CD4-positive, alpha-beta T cell (primary cell): ENCODE measurements at places on chromosomes 2 and 18.
A peak's percentile ranks its signal among the peaks of the same experiment; 100 is the strongest.

GRCh38 chr2:11260979-11261378, 83.5 kb downstream of the ROCK2 start:
- H3K36me3 ChIP-seq, result no peaks in the 10 kb centered on the region
- H3K27ac ChIP-seq, result no peak overlapping the region
- H3K4me1 ChIP-seq, result no peaks in the 10 kb centered on the region
- no peak overlapping the region for H3K4me3 ChIP-seq
- no peaks in the 10 kb centered on the region for H3K27me3 ChIP-seq
- no peak for DNase-seq

DNA sequence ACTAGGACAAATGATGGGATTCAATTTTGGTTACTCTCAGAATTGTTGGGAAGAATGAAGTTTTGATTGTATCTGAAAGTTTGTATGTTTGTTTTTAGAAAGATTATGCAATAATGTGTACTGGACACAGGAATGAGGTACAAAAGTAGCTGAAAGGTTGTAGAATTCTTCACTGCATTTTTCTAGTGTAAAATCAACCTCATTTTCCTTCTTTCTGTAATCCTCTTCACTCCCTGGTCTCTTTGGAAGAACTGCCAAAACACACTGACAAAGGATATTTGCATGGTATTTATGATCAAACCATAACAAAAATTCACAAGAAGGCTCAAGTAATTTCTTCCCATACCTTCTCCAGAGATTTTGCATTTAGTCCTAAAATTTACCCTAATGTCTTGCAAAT, 110.7 kb downstream of the ZEB2 start:
- no peak overlapping the region for H3K27ac ChIP-seq
- no peaks in the 10 kb centered on the region for H3K36me3 ChIP-seq
- no peak for DNase-seq
- no peaks in the 10 kb centered on the region for H3K4me1 ChIP-seq
- H3K27me3 ChIP-seq, result no peaks in the 10 kb centered on the region
- no peak overlapping the region for H3K4me3 ChIP-seq

- H3K27me3 ChIP-seq, result no peaks in the 10 kb centered on the region
- DNase-seq, result peak; percentile 93
- H3K4me3 ChIP-seq, result peak overlapping the region; percentile 51
- peaks cover 15% of the 10 kb centered on the region for H3K4me1 ChIP-seq
- no peaks in the 10 kb centered on the region for H3K36me3 ChIP-seq
- peak overlapping the region; percentile 30 for H3K27ac ChIP-seq
Measured at GRCh38 chr18:38940863-38941531, 1375.4 kb upstream of the CELF4 start.

DNA sequence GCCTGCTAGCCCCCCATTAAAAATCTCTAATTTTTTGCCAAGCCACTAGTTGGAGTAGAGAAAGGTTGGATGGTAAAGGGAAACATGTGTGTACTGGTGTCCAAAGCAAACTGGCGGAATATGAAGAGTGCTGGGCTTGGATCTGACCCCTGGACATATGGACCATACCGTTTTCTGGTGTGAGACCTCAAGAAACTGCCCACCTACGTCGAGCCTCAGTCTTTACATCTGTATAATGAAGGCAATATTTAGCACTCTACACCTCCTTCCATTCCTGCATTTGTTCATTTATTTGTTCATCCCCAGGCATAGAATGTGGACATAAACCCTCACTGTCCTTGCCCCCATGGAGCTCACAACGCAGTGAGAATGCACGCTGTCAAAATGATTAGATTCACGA, 142.4 kb downstream of the RHBDD1 start:
- H3K4me3 ChIP-seq, result no peak overlapping the region
- H3K27me3 ChIP-seq, result no peaks in the 10 kb centered on the region
- no peak overlapping the region for H3K27ac ChIP-seq
- no peaks in the 10 kb centered on the region for H3K36me3 ChIP-seq
- no peaks in the 10 kb centered on the region for H3K4me1 ChIP-seq

- no peaks in the 10 kb centered on the region for H3K36me3 ChIP-seq
- H3K4me3 ChIP-seq, result no peak overlapping the region
- H3K27ac ChIP-seq, result no peak overlapping the region
Measured at GRCh38 chr2:200311139-200311538, 4.6 kb downstream of the SPATS2L start.

- no peak overlapping the region for H3K4me3 ChIP-seq
- H3K36me3 ChIP-seq, result peaks cover 7% of the 10 kb centered on the region
- no peak overlapping the region for H3K27ac ChIP-seq
- no peak for DNase-seq
- H3K27me3 ChIP-seq, result no peaks in the 10 kb centered on the region
- H3K4me1 ChIP-seq, result no peaks in the 10 kb centered on the region
Measured at GRCh38 chr2:207110310-207110709, 55.4 kb downstream of the KLF7 start.

DNA sequence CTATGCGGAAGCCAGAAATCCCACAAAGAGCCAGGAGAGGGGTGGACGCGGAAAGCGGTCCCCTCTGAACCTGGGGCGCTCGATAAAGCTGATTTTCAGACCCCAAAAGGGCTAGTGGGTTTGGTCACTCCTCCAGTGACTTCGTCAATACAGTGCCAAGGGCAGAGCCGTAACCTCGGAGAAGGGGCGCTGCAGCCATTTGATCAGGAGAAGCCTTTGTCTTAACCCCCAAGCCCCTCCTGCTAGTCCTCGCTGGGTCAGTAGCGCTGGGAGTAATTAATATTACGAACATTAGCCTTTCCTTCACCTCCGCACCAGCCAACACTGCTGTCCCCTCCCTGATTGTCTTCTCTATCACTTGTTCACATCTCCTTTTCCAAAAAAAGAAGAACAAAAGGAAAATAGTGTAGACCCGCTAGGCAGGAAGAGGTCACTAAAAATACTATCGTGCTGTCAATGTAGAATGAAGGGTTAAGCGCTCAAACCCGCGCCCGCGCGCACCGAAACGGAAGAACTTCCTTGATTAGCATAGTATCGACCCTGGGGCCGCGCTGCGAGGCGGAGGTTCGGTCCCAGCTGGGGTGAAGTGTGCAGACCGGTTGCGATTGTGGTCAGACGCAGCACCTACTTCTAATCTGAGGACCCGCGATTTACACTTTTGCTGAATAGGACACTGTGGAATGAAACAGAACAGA, 63.2 kb upstream of the MAPRE2 start:
- no peaks in the 10 kb centered on the region for H3K36me3 ChIP-seq
- peaks cover 35% of the 10 kb centered on the region for H3K4me1 ChIP-seq
- peak overlapping the region; percentile 97 for H3K4me3 ChIP-seq
- peak; percentile 21 for DNase-seq
- no peaks in the 10 kb centered on the region for H3K27me3 ChIP-seq
- H3K27ac ChIP-seq, result no peak overlapping the region

GRCh38 chr2:61460163-61460562, 10.7 kb downstream of the USP34 start:
- no peak overlapping the region for H3K4me3 ChIP-seq
- no peak overlapping the region for H3K27ac ChIP-seq
- peaks cover 54% of the 10 kb centered on the region for H3K4me1 ChIP-seq
- DNase-seq, result no peak

DNA sequence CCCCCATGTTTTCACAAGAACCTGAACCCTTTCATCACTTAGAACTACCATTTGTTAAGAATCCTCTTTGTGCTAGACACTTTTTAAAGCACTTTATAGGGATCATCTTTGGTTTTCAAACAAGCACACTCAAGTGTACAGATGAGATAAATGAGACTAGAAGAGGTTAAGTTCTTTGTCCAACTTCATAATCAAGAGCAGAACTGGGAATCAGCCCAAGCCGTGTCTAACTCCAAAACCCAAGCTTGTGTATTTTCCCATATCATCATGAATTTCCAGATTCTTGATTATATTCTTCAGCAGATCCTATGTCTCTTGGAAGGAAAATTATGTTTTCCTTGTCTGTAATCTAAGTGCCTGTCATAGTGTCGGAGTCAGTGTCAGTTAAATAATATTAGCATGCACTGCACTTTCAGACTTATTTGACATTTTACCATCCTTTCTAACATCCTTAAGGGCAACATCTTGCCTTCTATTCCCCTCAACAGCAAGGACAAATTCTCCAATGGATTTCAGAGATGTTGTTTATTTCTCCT, 123.0 kb upstream of the SETBP1 start:
- H3K27ac ChIP-seq, result no peak overlapping the region
- DNase-seq, result no peak
- H3K4me3 ChIP-seq, result no peak overlapping the region
- no peaks in the 10 kb centered on the region for H3K36me3 ChIP-seq
- no peaks in the 10 kb centered on the region for H3K4me1 ChIP-seq
- H3K27me3 ChIP-seq, result no peaks in the 10 kb centered on the region

- no peak overlapping the region for H3K4me3 ChIP-seq
- H3K27ac ChIP-seq, result no peak overlapping the region
- H3K27me3 ChIP-seq, result no peaks in the 10 kb centered on the region
- DNase-seq, result no peak
Measured at GRCh38 chr2:226818930-226819329, 16.9 kb upstream of the RHBDD1 start.

DNA sequence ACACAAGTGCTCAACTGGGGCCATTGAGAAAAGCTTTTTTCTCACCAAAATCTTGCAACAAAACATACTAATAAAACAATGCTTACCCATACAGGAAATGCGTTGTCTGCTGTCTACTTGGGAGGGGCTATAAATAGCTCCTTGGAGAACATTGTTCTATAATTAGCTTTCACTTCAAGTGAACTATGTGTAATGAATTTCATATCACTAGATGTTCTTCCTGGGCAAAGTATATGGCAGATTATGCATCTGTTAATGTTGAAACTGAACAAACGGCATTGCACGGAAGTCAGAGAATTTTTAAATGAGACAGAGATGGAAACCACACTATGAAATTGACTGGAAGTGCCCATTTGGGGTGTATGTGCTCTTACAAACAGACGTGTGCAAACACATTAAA, 6.4 kb upstream of the NPAS2 start:
- no peak overlapping the region for H3K4me3 ChIP-seq
- no peak overlapping the region for H3K27ac ChIP-seq
- no peak for DNase-seq
- no peaks in the 10 kb centered on the region for H3K36me3 ChIP-seq
- peaks cover 14% of the 10 kb centered on the region for H3K4me1 ChIP-seq

DNA sequence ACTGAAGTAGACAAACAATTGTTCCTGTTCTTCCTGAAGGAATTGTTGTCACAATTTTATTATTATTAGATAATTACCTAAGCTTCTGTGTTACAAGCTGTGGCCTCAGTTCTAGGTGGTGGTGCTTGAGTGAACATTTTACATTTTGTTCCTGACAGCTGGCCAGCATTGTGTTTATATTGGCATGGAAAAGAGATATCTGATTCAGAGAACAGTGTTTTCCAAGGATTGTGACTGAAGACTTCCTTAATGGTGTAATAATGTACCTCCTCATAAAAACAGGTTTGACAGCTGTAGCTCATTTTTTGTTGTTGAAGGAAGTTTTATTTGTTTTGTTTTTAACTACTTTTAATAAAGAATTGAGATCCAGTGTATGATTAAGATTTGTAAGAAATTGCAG, 95.2 kb downstream of the EPB41L5 start:
- H3K36me3 ChIP-seq, result no peaks in the 10 kb centered on the region
- DNase-seq, result no peak
- H3K27me3 ChIP-seq, result no peaks in the 10 kb centered on the region
- H3K4me1 ChIP-seq, result no peaks in the 10 kb centered on the region
- no peak overlapping the region for H3K27ac ChIP-seq
